Activated T-helper 17 cell treated with anti-CD3 and anti-CD28 coated beads, Interleukin-2, amount 50 U/mL, for 72 hours (primary cell): ENCODE measurements at places on chromosomes 11 and 22. TPM values are rescaled to one million over a fixed set of nuclear protein-coding genes. Genes with fewer than 3 reads are reported as not detected.

DNA sequence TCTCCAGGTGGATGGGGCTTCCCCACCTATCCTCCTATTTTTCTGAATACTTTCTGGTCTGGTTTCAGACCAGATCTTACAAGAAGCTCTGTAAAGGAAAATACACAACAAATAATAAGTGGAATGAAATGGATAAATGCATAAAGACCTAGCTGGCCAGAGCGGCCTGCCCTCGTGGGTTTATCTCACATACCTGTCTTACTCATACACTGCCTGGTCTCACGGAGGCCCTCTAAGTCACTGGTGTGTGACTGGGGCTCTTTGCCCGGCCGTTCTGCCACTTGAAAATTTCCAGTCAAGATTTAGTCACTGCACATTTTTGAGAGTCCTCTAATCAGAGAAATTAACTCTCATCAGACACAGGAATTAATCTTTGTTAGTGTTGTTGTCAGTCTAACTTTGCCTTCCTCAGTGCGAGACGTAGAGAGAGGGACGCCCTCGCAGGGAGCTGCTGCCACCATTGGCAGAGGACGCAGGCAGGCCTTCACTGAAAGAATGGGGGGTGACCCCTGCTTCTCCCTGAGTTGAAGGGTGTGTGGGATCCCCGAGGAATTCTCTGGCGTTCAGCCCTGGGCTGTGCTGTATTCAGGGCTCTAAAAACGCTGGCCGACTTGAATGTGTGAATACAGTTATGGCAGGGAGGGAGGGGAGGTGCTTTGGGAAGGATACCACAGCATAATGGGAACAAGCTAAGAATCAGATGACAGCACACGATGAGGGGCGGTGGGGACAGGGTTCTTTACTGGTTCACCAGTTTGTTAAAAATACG, 46.3 kb upstream of the CADM1 start:
- no peak for ATAC-seq

DNA sequence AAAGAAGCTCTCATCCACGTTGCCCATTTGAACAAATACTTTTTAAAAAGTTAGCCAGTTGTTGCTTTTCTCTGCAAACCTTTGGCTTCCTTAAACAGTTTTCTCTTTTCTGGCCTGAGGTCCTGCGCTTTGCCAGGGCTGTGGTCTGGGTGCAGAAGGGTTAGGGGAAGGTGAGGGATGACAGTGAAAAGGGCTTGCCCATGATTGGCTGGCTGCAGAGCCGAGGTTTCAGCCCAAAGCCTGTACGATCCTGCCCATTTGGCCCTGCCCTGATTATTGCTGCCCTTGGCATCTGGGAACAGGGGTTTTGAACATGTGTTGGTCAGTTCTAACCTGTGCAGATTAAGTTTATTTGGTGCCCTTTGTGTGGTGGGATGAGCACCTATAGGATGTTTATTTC, 1.5 kb downstream of the INCENP start:
- no peak for ATAC-seq

GRCh38 chr11:93645938-93646337, 15.5 kb upstream of the CEP295 start:
- ATAC-seq = no peak

- ATAC-seq = no peak
These were observed 13.2 kb upstream of the SYT8 start for GRCh38 chr11:1821562-1821961.

GRCh38 chr11:77049026-77049425, 14.8 kb downstream of the B3GNT6 start:
- no peak for ATAC-seq

DNA sequence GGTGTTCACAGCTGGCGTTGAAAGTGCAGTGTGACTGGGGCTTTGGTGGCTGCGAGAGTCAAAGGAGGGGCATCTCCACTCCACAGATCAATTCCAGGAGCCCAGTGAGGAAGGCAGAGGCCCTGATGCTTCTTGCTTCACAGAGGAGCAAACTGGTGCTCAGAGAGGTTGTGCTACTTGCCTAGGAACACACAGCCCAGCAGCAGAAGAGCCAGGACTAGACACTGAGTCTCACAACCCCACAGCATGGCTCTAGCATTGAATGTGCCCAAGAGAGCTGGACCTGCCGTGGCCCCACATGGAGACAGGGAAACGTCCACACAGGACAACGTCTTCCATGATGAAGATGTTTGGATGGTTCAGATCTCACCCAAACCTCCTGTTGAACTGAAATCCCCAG, 33.3 kb downstream of the LINC01488 start:
- ATAC-seq = no peak

DNA sequence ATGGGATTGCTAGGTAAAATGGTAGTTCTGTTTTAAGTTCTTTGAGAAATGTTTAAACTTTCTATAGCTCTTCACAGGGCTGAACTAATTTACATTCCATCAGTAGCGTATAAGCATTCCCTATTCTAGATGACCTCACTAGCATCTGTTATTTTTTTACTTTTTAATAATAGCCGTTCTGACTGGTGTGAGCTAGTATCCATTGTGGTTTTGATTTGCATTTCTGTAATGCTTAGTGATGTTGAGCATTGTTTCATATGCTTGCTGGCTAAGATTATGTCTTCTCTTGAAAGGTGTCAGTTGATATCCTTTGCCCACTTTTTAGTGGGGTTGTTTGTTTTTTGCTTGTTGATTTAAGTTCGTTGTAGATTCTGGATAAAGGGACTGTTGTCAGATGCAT, 35.9 kb downstream of the MMP27 start:
- ATAC-seq = no peak

GRCh38 chr22:37218399-37218770, 6.1 kb upstream of the SSTR3 start:
- ATAC-seq = no peak

- ATAC-seq = no peak
These were observed 4.7 kb downstream of the CXCR5 start for GRCh38 chr11:118888398-118888797.

Gene MYOD1
- not detected for total RNA-seq

Gene DDX6
- total RNA-seq = 149 TPM

Gene CSRP3
- not detected for total RNA-seq

Gene HMGXB4
- 35.3 TPM for total RNA-seq

Gene TP53AIP1
- not detected for total RNA-seq

Gene DAGLA
- total RNA-seq = 0.13 TPM
